ENCODE measurements at places on chromosomes 7 and 10.

DNA sequence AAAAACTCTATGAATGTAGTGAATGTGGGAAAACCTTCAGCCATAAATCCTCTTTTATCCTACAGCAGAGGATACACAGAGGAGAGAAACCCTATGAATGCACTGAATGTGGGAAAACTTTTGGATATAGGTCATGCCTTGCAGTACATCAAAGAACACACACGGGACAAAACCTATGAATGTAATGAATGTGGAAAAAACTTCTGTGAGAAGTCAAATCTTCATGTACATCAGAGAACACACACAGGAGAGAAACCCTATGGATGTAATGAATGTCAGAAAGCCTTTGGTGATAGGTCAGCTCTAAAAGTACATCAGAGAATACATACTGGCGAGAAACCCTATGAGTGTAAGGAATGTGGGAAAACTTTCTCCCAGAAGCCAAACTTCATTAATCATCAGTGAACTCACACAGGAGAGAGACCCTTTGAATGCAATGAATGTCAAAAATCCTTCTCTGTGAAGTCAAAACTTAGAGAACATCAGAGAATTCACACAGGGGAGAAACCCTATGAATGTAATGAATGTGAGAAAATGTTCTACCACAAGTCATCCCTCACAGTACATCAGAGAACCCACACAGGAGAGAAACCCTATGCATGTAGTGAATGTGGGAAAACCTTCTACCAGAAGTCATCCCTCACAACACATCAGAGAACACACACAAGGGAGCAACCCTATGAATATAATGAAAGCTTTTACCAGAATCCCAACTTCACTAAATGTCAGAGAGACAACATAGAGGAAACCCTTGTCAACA lies 45.6 kb downstream of the ZNF487 start:
- no peak for DNase-seq

DNA sequence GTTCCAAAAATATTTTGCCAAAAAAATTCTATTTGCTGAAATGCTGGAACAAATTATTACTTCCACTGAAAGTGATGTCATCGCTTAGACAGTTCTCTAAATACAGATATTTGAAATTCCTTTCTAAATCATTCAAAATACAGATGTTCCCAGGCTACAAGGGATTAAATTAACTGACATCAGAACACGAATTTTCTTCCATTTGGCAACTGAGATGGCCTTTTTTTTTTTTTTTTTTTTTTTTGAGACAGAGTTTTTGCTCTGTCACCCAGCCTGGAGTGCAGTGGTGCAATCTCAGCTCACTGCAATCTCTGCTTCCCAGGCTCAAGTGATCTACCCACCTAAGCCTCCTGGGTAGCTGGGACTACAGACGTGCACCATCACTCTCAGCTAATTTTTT lies 57.0 kb downstream of the P4HA1 start:
- peak; percentile 87 for DNase-seq

DNA sequence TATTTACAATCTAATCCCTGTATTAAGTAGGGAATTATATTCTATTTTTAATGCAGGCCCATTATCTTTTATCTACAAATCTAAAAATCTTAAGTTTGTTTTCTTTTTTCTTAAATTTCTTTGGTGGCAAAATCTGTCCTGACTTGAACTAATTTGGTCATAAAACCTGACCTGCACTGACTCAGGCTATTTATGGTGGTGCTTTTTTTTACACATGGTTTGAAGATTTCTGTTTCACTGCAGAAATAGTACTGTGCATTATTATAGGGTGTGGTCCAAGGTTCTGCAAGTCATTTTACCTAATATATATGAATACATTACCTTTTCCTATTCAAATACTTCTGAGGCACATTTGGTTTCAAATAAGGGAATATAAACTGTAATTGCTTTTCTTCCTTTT lies 137.0 kb downstream of the CD36 start:
- no peak for DNase-seq

DNA sequence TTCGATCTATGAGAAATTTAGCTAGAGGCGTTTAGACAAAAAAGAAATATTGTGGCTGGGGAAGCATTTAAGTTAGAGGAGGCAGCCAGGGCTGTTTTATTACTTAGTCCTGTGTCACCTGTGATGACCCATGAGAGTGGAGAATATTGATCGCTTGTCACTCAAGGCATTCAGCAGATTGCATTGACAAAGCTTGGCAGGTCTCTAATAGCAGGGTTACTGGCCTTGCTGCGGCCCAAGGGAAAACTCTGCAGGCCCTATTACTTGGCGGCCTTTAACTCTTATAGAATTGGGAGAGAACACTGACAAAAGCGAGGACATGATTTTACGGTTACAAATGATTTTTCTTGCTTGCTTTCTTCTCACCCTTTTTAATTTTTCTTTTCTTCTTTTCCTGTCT lies 473.5 kb downstream of the AUTS2 start:
- no peak for DNase-seq

DNA sequence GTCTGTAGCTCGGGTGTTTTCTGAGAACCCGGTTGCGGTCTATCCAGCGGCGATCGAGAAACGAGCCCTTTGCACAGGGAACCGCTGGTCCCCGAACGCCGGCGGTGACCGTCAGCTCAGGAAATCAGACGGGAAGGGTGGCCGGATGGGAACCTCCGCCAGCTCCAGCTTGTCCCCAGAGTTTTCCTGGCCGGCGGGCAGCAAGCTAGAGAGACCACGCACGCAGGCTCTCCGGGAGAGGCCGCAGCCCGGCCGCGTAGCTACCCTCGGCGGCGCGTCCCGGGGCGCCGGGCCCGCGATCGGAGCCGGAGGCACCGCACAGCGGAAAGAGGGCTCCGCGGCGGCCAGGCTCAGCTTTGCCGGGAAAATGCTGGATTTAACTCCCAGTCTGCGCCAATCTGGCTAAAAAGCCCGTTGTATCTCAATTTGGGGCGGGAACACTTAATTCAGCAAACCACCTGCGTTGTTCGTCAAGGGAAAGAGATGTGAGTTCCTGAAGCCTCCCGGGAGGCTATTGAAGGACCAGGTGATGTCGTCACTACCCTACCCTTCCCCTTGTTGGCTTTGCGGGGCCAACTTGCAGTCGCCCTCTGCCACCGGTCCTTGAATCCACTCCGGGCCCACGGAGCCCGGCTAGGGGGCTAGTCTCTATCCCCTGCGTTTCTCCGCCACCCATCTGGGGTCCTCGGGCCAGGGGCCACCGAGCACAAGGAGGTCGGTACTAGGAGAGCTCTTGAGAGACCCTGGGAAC lies 859 bp upstream of the CH25H start:
- peak; percentile 68 for DNase-seq

- no peak for DNase-seq
Observed at GRCh38 chr10:101487399-101487798, 100.7 kb downstream of the POLL start.

- no peak for DNase-seq
Observed at GRCh38 chr7:53119514-53119941, 84.1 kb downstream of the POM121L12 start.

GRCh38 chr7:88700725-88701124 lies 58.8 kb upstream of the ZNF804B start:
- DNase-seq: no peak

DNA sequence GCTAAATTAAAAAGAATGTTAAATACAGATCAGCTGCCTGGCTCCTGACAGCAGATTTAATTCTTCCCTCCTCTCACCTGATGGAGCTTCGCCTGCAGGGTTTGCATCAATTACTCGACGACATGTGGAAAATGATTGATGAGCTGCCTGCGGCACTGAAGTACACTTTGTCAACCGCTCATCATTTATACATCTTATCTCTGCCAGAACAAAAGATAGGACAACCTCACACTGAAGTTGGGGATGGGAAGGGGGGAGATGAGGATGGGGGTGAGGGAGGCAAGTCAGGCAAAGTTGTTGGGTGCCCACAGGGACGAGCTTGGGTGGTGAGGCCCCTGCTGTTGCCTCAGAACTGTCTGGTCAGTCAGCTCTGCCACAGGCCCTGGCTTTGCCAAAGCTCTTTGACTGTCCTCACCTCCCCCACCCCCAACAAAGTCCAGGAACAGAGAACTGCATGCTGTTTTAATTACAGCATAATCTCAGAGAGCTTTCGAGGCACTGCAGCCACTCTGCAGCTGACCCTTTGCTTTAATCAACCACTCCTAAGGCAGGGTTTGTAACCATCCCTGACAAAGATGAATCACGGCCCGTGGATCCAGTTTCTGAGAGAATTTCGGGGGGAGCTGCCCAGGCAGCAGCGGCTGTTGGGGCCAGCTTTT lies 702.3 kb downstream of the LRMDA start:
- DNase-seq: no peak

DNA sequence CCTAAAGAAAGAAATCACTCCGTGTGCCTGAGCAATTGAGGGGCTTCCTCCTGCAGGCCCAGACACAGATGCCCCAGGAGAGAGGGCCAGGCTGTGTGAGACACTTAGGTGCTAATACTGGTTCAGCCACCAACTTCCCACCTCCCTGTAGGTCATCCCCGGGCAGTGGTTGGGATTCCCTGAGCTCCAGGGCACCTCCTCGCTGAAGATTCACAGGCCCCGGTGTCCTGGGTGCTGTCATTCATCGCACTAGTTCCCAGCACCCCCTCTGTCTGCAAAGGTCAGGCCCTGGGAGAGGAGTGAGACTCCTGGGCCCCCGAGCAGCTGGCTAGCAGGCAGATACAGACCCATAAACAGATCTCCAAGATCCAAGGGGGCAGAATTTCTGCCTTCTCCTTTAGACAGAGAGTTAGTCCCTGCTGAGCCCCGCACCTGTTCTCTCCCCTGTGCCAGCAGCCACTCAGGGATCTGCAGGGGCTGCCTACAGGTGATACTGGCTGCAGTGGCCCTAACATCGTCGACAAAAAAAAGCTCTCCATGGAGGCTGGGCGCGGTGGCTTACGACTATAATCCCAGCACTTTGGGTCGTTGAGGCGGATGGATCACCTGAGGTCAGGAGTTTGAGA lies 38.2 kb upstream of the GTF2I start:
- DNase-seq: no peak

- no peak for DNase-seq
Observed at GRCh38 chr10:32143302-32143847, 87.2 kb upstream of the KIF5B start.

GRCh38 chr10:65903620-65904019 lies 1022.2 kb upstream of the LRRTM3 start:
- no peak for DNase-seq

- peak; percentile 99 for DNase-seq
Observed at GRCh38 chr10:22320591-22321155, at the start of gene BMI1. Gene BMI1 (plus strand): TSS chr10:22321099. CDS start chr10:22326450, 5,351 bp downstream.

- no peak for DNase-seq
Observed at GRCh38 chr10:102322914-102323313, 72.6 kb upstream of the NFKB2 start.

DNA sequence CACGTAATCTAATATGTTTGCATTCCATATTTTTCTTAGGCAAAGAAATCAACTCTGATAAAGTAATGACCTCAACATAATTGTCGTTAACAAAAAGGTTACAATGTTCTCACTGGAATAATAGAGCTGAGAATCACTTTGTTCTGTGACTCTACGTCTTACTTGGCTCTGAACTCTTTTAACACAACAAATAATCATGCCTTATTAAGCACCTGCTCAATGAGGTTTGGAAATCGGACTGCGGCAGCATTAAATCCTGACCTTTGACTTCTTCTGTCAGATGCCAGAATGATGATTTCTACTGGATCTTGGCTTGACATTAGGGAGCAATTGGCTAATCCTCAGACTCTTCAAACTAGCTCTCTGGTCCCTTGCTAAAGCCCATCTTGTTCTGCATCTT lies 233.6 kb downstream of the SEMA3D start:
- DNase-seq: no peak

GRCh38 chr7:67402280-67402679 lies 405.6 kb downstream of the TYW1 start:
- no peak for DNase-seq

- peak; percentile 95 for DNase-seq
Observed at GRCh38 chr7:42931834-42932651, at the start of the genes MRPL32 and PSMA2. Gene MRPL32 (plus strand): TSS chr7:42932376. CDS start chr7:42932387, 11 bp downstream. Gene PSMA2 (minus strand): TSS chr7:42932174. CDS start chr7:42932158, 16 bp downstream.

- DNase-seq: peak; percentile 55
Observed at GRCh38 chr10:58641095-58641531, 128.4 kb downstream of the BICC1 start.

DNA sequence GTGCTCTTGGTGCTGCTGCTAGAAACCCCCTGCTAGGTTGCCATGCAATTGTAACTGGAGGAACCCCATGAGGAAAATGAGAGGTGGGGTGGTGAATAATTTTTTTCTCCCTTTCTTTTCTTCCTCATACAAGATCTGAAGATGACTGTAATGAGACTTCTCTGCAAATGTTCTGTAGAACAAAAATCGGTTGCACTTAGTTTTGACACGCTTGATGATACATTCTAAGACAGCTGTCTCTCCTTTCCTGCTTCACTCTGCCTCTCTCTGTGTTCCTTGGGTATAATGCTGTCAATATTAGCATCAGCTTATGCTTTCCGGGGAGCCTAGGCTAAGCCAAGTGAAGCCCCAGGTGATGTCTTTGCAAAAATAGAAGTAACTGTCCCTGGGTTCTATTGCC lies 721.5 kb downstream of the POM121L12 start:
- no peak for DNase-seq

DNA sequence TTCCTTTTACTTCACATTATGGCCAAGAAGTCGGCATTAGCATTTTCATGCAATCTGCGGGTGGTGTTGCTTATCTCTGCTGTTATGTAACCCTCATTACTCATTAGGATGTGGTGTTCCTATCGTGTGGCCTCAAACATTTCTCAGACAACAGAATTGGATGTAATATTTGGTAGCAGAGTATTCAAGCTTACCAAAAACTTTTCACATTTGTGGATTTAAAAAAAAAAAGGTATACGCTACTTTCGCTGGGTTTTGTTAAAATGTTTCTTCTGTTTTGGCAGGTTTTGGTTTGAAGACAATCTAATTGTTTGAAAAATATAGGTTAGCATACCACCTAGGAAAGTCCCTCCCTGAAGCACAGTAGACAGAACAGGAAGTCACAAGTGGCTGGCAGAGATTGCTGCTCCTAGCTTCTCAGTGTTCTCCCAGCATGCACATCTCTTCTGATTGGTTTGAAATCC lies 128.8 kb downstream of the GATA3 start:
- no peak for DNase-seq

DNA sequence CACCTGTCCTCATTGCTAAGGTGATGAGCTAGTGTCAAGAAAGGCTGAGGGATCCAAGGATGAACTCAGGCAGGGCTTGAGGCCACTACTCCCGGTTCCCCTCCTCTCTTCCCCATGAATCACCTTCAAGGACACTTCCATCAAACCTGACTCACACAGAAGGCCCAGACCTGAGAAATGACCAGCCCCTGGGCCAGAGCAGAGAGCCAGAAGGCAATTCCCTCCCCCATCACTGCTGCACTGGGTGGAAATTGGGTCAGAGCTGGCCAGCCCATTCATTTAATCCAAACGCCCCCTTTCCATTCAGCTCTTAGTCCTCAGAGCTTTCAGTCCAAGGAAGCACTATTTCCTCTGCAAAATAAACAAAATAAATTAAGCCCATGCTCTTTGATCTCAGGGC lies 182.0 kb downstream of the KCNMA1 start:
- no peak for DNase-seq

- DNase-seq: no peak
Observed at GRCh38 chr10:113967126-113967525, 76.5 kb upstream of the ADRB1 start.

DNA sequence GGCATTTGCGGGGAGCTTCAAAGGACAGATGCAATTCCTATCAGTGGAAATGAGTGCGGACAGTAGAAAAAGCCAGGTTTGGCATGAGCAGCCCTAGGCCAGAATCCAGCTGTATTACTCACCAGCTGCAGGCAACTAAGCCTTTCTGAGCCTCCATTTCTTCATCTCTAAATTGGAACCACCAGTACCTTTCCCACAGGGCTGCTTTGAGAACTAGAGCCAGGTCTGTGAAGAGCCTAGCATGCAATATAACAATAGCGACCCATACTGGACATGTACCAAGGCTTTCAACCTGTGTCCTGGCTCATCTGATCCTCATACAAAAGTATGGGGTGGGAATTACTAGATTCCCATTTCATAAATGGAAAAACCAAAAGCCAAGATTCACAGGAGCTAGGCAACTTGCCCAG lies 101.0 kb downstream of the GSAP start:
- DNase-seq: no peak

All from osteoblast (primary cell).